Activated CD4-positive, alpha-beta T cell treated with anti-CD3 and anti-CD28 coated beads for 24 hours (primary cell): ENCODE measurements at places on chromosomes 3 and 15.

- DNase-seq: no peak
Measured at GRCh38 chr3:13750731-13751130, 129.1 kb downstream of the WNT7A start.

DNA sequence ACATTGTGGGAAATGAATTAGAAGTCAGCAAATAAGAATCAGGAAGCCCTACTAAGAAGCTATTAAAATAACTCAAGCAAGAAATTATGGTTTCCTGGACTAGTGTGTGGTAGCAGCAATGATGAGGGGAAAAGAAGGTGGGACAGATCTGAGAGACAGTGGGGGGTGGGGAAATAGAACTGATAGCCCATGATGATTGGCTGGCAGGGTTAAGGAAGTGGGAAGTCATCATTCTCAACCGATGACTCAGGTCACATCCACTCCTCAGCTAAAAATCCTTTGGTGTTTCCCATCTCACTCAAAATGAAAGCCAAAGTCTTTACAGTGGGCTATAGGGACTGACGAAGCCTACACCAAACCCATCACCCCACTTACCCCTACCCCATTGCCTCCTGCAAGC, 153.9 kb upstream of the ARHGEF26 start:
- DNase-seq: no peak

- no peak for DNase-seq
Measured at GRCh38 chr3:171346582-171347300, 113.5 kb downstream of the TNIK start.

- DNase-seq: no peak
Measured at GRCh38 chr15:100373120-100373896, 31.5 kb upstream of the ADAMTS17 start.

GRCh38 chr15:60390871-60391501, 6.8 kb downstream of the ANXA2 start:
- DNase-seq: no peak

GRCh38 chr3:100982710-100983109, 10.5 kb downstream of the ABI3BP start:
- DNase-seq: no peak

DNA sequence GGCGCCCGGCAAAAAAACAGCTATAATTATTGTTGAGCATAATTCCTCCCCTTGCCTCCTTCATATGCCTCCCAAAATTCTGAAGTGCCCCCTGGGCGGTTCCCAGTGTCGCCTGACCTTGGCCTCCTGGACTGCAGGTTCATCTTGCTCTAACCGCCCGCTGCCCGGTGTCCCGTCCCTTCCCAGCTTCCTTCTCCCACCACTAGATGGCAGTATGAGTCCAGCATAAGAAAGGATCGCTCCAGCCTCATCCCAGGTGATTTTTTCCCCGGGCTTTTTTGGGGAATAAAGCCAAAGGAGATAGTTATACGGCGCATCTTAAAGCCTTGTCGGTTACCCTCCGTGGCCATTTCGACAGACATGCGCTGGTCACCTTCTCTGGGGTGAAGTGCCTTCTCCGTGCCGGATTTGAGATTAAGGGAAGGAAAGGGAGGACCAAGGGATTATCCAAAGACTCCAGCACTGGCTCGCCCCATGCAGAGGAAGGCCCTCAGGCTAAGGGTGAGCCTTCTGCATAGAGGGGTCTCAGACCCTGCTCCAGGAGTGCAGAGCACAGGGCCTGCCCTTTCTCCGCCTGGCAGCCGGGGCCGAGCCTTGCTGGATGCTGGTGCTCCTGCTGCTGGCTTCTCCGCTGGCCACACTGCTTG, 45.8 kb upstream of the TRA2B start:
- peak; percentile 47 for DNase-seq

- no peak for DNase-seq
Measured at GRCh38 chr15:33454346-33454745, 143.6 kb downstream of the RYR3 start.

- no peak for DNase-seq
Measured at GRCh38 chr3:141816958-141817357, 53.8 kb downstream of the GRK7 start.

- no peak for DNase-seq
Measured at GRCh38 chr15:74855857-74856256, 12.9 kb upstream of the ULK3 start.

DNA sequence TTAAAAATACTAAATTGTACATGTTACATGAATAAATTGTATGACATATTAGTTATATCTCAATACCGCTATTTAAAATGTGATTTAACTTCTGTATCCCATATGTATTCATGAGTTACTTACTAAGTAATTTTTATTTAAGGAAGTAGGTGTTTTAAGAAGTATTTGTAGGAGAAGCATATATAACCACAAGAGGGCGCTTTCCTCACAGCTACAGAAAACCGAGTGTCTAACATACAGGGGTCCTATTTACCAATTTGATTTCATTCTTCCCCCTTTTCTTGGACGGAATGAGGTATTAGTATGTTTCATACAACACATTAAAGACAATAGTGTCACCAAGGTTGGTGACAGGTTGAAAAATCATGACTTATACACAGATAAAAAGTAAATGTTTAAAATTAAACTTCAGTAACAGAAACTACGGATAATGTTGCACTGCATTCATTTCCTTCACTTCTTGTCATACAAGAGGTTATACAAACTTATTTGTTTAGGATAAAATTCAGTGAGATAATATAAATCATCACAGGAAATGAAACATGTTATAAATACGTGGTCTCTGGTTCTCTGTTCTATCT, 253.6 kb downstream of the MAGI1 start:
- no peak for DNase-seq

DNA sequence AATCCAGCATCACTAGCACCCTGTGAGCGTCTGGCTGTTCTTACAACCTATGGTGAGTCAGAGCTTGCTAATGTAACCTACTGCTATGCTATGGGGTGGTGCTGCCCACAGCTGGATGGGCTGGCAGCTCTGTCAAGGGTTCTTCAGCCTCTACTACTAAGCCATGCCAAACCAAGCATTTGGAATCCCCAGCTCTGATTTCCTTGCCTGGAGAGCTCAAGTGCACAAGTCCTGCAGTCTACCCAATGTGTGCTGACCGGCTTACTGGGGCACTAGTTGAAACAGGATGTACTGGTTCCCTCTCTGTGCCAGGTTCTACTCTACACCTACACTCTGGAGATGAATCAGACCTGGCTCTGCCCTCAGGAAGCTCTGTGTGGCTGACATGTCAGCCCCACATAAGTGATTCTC, 4.2 kb downstream of the TEX264 start:
- no peak for DNase-seq

DNA sequence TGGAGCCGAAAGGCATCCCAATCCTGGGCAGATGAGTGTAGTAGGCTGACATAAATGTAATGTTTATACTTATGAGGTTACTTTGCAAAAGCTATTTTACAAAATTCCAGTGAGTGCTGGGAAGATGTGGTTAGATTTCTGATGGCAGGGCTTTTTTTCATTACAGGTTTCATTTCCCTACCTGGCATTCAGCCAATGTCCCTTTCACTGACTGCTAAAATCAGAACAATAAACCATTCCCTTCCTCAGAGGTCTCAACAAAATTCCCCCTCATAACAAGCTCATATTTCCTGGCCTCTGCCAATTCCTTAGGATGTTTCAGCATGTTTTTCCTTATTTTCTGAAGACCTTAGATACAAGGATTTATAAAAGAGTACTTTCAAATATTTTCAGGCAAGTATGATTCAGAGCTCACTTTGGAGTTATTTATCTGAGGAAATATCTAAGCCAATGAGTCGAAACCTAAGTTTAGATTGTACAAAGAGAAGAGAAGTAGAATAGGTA, 40.9 kb upstream of the CCDC80 start:
- DNase-seq: no peak
